DMS79 (cell line): ENCODE measurements at places on chromosomes 16 and 17.

DNA sequence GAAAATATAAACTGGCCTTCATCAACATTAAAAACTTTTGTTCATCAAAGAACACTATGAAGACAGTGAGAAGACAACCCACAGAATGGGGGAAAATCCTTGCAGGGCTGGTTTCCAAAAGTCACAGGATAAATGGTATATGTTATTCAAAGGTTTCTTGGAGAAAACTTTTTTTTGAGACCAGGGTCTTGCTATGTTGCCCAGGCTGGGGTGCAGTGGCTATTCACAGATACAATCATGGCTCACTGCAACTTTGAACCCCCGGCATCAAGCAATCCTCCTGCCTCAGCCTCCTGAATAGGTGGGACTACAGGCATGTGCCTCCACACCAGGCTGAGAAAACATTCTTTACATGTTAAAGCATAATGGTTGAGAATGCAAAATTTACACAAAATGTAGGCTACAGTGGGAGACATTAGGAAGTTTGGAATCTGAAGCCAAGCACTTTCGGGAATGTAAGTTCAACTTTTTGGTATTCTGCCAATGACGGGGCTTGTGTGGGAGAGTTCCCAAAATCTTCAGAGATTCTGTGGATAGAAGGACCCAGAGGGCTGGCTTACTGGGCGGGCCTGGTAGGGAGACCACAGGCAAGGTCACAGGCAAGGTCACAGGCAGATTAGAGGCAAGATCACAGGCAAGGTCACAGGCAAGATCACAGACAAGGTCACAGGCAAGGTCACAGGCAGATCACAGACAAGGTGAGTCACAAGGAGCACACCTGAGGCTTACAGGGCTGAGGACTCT, 24.2 kb upstream of the ATP2A3 start:
- DNase-seq, result no peak

GRCh38 chr17:15513856-15514459, 46.5 kb upstream of the CDRT4 start:
- DNase-seq, result no peak

- DNase-seq, result no peak
These were observed 30.3 kb upstream of the RCVRN start for GRCh38 chr17:9935408-9935807.

DNA sequence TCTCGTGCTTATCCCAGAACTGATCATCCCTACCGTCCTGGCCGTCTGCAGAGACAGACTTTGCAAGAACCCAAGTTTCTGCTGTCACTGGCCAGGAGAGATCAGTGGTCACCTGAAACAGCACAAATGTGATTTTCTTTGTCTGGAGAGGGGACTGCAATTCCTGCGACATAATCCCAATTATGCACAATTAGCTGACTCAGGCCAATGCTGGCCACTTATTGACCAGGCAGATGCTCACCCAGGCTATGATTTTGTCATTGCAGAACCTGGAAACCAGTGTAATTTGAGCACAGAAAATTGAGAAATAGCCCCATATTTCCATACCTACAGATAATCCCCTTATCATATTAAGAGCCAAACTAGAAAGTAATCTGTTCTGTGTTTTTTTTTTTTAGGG, 34.7 kb downstream of the SALL1 start:
- DNase-seq, result no peak

DNA sequence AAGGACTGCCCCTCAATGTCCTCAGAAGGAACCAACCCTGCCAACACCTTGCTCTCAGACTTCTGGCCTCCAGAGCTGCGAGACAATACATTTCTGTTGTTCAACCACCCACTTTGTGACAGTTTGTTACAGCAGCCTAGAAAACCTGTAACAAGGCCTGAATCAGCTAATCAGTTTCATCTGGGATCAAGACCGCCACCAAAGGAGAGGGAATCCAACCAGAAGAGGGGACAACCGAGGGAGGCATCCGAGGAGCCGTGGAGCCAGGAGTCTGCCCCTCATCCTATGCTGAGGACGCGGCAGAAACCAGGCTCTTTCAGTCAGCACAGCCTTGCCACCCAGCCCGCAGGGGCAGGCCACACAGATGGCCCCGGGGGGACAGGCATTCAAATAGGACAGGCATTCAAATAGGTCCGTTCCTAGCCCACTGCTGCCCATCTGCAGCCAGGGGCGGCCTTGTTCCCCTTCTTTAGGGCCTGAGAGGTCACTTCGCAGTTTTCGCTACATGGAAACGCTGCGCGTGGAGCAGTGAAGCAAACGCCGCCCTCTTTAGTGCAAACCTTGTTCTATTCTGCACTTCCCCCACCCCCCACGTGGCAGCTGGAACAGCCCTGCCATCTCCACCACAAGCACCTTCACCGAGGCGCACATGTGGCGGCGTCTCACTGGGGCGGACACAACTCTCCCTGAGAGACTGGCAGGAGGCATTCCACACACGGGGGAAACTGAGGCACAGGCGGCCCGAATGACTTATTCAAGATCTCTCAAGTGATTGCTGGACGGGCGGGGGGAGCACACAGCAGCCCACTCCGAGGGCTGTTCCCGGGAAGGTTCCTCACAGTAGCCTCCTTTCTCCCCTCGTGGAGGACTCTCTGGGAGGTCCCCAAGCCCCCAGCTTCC, 26.7 kb downstream of the FA2H start:
- DNase-seq, result no peak

GRCh38 chr17:20097330-20097729, 88.2 kb downstream of the SPECC1 start:
- DNase-seq, result peak; percentile 44

GRCh38 chr16:87658564-87659225, 56.4 kb downstream of the JPH3 start:
- no peak for DNase-seq

- no peak for DNase-seq
These were observed 60.9 kb upstream of the ZNF750 start for GRCh38 chr17:82900741-82901140.

- DNase-seq, result no peak
These were observed 2.3 kb downstream of the CDYL2 start for GRCh38 chr16:80802138-80802537.

- DNase-seq, result peak; percentile 17
These were observed at the start of gene MPP3 for GRCh38 chr17:43832976-43833829. TSS of gene MPP3 (minus strand) at chr17:43833146. CDS start at chr17:43831906, 1,240 bp downstream.

- DNase-seq, result no peak
These were observed 18.0 kb upstream of the CACNG1 start for GRCh38 chr17:67026341-67026740.

- DNase-seq, result no peak
These were observed 53.3 kb upstream of the FASN start for GRCh38 chr17:82151106-82151957.

DNA sequence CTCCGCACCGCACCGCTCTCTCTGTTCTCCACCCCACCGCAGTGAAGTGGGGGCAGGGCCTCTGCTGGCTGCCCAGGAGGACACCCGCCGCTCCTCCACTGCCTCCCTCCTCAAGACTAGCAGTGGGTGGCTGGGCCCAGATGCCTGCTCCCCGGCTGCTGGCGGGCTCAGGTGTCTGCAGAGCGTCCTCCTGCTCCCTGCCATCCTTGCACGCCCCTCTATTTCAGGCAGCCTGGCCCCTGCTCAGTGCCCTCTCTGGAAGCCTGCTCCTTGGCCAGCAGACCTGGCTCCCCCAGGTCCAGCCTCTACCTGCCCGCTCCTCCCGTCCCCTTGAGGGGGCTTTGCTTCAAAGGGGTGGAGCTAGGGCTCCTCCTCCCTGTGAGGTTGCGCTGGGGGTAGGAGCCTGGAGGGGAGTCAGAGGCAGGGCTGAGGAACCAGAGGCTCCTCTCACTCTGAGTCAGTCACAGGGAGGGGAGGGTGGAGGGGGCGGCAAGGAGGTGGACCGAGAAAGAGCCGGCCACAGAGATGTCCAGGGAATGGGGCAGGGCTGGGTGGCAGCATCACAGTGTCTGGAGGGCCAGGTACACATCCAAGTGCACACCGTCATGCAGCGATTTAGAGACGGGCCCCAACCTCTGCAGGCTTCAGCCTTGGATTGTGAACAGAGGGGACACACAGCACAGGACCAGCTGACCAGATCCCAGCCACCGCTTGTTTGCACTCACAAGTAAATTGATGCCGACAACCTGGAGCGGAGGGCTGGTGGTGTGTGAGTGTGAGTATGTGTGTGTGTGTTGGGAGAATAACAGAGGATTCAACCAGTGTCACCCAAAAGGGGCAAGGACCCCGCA, 9.8 kb upstream of the TMEM92 start:
- no peak for DNase-seq

DNA sequence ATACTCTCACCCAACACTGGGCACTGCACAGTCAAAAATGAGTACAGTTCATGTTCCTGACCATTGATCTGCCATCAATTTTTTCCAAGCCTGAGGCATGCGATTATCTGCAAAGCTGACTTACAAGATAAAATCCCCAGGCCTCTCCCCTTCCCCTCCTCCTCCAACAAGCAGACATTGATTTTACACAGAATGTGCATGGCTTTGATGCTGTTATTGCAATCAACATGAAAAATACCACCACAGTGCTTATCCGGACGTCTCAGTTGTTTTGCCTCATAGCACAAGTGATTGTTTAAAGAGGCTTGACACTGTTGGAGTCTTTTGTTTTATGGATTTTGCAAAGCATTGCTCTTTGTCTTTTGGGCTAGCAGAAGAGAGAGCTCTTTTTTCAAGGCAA, 163.8 kb downstream of the TOX3 start:
- DNase-seq, result no peak

- DNase-seq, result no peak
These were observed 27.3 kb downstream of the SLFN11 start for GRCh38 chr17:35345926-35346771.

DNA sequence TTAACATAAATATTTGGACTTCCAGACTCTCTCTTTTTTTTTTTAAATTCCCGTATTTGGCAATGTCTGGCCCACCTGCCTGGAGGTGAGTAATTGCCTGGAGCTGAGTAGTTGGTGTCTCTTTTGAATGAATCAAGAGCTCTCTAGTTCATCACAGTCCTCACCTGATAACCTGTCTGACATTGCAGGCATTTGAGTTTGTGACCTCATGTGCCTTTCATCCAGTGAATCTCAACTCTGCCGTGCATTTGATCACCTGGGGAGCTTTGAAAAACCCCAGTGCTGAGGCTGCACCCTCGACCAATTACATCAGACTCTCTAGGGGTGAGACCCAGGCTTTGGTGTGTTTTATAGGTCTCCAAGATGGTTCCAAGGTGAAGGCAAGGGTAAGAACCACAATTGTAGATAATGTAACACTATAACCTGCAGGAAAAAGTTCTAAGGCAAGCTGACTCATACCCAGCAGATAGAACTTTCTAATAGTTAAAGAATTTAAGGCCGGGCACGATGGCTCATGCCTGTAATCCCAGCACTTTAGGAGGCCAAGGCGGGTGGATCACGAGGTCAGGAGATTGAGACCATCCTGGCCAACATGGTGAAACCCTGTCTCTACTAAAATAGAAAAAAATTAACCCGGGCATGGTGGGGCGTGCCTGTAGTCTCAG, 24.5 kb upstream of the HS3ST2 start:
- DNase-seq, result no peak

GRCh38 chr17:6797718-6798351, 21.8 kb downstream of the FBXO39 start:
- no peak for DNase-seq

GRCh38 chr16:4814542-4815173, 12.2 kb upstream of the ROGDI start:
- DNase-seq, result no peak

DNA sequence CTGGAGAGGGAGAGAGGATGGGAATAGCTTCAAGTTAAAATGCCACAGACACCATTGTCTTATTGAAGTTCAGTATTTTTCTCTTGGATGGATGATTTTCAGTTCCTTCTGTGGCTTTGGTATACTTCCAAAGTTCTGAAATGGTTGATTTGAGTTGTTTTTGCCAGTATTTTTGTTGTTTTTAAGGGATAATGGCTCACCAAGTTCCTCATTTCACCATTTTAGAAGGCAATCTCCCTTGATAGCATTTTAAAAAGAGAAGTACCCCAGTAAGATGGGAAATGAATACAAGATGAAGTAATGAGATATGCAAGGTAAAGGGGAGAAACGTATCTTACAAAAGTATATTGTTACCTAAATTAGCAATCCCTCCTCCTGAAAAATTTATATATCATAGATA, 18.5 kb upstream of the SPDYE4 start:
- no peak for DNase-seq

DNA sequence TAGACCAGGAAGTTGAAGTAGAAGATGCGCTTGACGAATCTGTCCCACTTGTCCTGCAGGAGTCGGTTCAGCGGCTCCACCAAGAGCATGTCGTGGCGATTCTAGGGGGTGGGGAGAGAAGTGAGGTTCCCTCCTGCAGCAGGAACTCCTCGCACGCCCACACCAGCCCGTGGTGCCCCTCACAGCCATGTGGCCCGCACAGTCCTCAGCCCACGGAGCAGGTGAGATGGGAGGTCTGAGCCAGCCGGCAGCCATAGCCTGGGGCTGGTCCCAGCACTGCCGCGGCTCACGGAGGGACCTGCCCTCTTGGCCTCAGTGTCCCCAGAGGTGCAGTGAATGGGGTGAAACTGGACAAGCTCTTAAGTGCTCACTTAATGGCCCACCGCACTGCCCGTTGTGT, 23.4 kb downstream of the TRPV1 start:
- DNase-seq, result no peak

GRCh38 chr17:38980490-38981217, 13.5 kb upstream of the FBXO47 start:
- DNase-seq, result no peak

GRCh38 chr16:13426269-13426668, 493.7 kb upstream of the ERCC4 start:
- DNase-seq, result no peak

- no peak for DNase-seq
These were observed 4.3 kb upstream of the ALDH3A1 start for GRCh38 chr17:19752216-19753050.

- no peak for DNase-seq
These were observed 23.1 kb downstream of the LITAFD start for GRCh38 chr16:8905168-8905762.

DNA sequence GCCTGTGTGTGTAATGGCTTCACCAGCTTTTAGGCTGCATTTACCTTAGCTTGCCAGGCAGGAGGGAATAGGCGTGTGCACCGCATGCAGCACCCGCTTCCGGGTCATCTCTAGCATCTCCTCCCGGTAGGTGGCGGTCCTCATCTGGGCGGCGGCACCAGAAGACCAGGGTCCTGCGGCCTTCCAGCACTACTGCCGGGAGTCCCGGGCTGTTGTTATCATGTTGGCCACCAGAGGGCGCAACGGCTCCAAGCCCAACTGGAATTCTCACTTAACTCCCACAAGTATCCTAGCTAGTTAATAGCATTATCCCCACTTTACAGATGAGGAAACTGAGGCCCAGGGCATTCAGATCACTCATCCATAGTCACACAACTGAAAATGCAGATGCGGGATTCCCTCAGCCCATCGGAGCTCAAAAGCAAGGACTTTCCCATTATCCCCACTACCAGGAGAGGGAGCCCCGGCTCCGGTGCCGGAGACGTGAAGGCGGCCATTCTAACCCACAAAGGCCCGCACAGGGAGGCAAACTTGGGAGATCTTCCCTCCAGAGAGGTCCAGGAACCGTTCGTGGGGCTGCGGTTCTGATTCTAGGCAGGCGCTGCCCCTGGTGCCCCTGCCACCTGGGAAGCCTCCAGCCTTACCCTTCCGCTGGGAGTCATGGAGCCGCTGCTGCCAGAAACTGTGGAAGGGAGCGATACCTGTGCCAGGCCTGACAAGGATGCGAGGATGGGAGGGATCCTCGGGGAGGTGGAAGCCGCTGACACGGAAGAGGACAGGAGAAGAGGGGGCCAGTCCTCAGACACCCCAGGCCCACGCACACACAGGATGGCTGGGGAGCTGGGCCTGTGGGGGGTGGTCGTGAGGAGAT, 23.9 kb downstream of the LGALS9 start:
- DNase-seq, result peak; percentile 3

GRCh38 chr17:37770631-37771518, 26.0 kb upstream of the HNF1B start:
- DNase-seq, result no peak

GRCh38 chr17:66531851-66532295, 229.5 kb downstream of the PRKCA start:
- no peak for DNase-seq
